Stimulated activated CD4-positive, alpha-beta T cell treated with anti-CD3 and anti-CD28 coated beads, Interleukin-12 subunit alpha, Interleukin-12 subunit beta, amount 100 ng/mL, for 4 hours (primary cell): ENCODE measurements at places on chromosomes 6 and 20.

DNA sequence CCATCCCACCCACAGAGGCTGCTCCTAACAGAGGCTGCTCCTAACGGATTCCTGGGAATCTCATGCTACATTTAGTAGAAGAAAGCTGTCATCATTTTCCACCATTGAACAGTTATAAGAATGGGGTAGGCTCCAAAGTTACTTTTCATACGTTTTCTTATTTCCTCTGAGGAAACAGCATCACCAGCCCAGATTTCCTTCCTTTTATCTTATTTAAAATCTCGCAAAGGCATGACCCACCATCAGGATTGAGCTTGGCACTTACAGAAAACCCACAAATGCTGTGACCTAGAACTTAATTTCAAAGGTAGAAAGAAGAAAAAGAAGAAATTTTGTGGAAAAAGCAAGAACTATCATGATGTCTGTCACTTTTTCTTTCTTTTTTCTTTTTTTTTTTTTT lies 168.0 kb downstream of the LY86 start:
- no peak for DNase-seq

- DNase-seq = no peak
Observed at GRCh38 chr6:45969883-45970282, 45.8 kb downstream of the CLIC5 start.

DNA sequence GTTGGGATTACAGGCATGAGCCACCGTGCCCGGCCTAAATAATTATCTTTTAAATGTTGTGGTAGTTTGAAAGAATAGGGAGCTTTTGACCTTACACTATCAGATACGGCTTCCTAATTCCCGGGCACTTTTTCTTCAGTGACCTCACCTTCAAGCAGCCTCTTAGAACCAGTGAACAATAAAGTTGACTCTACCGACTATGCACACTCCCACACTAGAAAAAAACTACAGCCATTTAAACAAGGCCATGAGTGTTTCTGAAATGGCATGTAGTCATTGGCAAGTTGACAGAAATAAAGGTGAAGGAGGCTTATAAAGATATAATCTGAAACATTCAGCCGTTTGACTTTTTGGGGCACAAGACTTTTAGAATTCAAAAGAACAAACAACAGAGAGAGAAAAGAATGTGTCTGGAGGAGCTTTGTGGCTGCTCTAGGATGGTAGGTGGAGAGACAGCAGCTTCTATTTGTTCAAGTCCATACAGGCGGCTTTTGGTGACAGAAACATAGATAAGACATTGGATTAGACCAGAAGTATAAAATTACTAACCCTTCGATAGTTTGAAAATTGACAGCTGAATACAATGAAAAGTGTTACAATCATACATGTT lies 75.2 kb downstream of the GJA1 start:
- DNase-seq = no peak

- no peak for DNase-seq
Observed at GRCh38 chr20:19926591-19926990, 90.6 kb upstream of the NAA20 start.

DNA sequence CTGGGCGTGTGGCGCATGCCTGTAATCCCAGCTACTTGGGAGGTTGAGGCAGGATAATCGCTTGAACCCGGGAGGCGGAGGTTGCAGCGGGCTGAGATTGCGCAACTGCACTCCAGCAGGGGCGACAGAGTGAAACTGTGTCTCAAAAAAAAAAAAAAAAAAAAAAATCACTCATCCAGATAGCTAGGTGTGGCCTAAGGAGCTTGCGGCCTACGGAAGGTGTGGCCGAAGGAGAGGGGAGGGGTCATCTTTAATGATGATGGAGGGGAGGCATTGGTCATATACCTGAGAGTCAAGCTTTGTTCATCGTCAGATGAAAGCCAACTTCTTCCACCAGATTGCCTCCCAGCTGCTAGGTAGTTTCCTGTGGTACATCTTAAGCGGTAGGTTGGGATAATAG lies 801 bp upstream of the PPARD start:
- DNase-seq = no peak

GRCh38 chr20:63310265-63310991 lies 17.4 kb downstream of the COL20A1 start:
- no peak for DNase-seq
